ENCODE measurements at places on chromosomes 3 and 15.

GRCh38 chr15:48866141-48866563, 11.8 kb upstream of the EID1 start:
- DNase-seq, result no peak

DNA sequence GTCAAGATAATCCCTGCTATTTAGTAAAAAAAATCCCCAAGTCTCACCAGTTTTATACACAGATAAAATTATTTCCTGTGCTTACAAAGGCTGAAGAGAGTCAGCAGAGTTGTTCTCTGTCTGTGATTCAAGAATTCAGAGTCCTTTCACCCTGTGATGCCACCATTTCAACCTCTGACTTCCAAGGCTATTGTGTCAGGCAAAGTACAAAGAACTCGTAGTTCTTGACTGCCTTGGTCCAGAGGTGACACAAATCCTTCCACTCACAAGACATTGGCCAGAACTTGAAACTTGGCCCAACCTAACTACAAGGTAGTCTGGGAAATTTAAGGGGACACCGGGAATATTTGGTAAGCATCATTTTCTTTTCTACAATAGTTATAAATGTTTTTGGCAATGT, 34.9 kb upstream of the CMC1 start:
- DNase-seq, result no peak

DNA sequence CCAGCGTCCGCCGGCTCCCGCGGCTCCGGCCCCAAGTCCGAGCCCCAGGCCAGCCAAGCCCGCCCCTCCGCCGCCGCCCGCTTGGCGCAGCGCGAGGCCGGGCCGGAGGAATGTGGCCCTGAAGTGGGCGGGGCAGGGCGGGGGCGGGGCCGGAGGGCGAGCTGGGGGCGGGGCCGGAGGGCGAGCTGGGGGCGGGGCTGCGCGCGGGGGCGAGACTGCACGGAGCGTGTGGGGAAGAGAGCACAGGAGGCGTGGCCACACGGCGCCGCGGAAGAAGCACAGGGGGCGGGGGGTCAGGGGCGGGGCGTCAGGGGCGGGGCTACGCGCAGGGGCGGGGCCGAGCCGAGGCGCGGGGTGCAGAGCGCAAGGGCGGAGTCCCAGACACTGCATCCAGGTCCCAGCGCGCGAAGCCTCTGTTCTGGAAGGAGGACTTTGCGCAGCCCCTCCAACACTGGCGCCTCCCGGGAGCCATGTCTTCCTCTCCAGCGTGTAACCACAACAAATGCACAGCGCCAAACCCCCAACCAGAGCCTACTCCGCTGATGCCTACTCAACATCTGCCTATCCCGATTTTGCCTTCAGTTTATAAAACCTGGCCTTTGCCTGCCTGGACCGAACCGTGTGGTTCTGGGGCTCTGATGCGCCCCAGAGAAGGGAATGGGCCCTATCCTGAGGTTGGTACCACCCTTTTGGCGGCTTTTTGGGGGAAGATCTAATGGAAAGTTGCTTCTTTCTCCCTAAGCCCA, 105.5 kb downstream of the IQSEC1 start:
- DNase-seq, result no peak

- peak; percentile 41 for DNase-seq
These were observed 703 bp upstream of the LSAMP start for GRCh38 chr3:116445990-116446389.

DNA sequence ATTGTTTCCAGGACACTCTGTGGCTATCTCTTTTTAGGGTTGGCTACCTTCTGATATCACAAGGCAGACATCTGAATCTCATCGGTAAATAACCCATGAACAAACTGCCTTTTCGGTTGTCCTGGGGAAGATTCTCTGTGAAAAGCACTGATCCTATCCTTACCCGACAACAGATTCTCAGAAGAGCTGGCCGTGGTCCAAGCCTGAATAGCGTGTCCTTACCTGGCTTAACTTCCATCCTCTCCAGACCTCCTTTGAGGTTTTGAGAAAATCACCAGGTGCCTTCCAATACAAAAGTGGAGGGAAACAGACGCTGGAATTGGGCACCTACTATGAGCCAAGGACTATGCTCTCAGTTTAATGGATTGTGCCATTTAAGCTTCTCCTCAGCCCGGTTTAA, 87.4 kb upstream of the ARHGEF3 start:
- no peak for DNase-seq

- DNase-seq, result no peak
These were observed 17.2 kb upstream of the TCAIM start for GRCh38 chr3:44321335-44321734.

DNA sequence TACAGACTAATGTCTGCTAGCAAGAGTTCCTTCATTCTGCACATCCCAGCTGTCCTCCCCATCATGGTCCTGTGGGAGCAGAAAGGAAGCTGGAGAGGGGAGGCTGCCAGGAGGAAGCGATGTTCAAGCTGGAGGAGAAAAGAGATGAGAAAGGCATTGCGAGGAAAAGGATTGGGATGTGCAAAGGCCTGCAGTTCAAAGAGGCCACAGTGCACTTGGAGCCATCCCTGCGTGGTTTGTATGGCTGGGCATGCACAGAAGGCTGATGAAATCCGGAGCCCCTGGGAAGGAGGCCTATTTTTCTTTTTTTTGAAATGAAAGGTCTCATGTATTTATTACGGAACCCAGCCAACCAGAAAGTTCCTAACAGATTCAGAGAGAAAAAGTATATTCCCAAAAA, 22.8 kb downstream of the AMOTL2 start:
- DNase-seq, result no peak

All from NCI-H1417 (cell line).